ENCODE measurements at places on chromosomes 13 and 19.

- DNase-seq = no peak
These were observed 27.1 kb upstream of the MTUS2 start for GRCh38 chr13:28792992-28793391.

DNA sequence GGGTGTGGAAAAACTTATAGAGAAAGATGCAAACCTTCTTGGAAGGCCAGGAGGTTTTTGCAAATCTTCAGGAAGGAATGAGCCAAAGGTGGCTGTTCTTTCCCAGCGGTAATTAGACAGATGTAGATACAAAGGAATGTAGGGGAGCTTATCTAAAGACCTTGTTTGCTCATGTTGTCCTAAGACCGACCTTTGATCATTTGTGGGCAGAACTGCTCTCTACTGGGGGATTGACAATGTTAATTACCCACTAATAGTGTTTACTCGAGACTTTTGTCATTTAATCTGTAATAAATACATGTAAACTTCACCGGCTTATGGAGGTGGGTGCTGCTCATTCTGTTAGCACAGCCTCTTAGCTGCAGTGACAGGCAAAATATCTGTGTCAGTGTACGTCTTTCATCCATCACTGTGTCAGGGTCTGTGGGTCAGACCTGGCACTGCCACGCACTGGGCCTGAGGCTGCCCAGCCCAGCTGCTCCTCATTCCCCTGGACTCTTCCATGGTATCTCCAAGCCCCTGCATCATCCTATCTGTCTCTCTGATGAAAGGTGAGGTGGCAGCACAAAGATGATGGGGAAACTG is 68.3 kb downstream of the ZNF431 start:
- no peak for DNase-seq

DNA sequence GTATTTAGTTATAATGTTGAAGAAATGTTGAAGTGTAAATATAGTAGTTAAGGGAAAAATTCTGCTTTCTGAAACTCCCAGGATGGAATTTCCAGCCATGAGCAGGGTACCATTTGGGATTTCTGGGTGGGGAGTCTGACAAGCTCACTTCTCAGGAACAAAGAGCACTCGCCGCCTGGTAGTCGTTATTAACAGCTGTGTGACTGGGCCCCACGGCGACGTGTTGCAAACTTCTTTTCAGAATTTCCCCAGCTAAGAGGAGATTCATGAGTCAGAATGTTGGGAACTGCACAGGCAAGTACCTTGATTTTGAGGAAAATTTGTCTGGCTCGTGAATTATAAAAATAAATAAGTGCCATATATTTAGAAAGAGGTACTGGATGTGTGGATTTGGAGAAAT is 103.7 kb downstream of the LACC1 start:
- DNase-seq = no peak

DNA sequence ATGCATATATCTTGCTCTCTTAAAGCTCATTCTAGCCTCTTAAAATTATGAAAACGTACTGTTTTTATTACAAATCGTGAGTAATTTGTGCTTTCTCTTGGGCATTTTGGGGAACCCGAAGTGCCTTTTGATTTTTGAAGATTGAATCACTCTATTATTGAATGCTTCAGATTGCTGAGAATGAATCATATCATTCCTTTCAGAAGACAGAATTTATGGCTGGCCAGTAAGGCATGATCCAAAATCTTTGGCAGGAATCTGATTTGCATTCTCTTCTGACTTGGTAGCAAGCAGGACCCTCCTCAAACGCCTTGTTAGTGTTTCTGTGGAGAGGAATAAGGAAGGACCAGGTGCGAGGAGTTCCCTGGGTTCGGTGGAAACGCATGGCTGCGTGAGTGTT is 49.5 kb downstream of the STARD13 start:
- DNase-seq = no peak

GRCh38 chr13:78742659-78743058 is 83.7 kb upstream of the OBI1 start:
- no peak for DNase-seq

- DNase-seq = no peak
These were observed 121.8 kb downstream of the STOML3 start for GRCh38 chr13:38868870-38869269.

GRCh38 chr19:11551603-11552235 is 7.3 kb downstream of the ELOF1 start:
- no peak for DNase-seq

- no peak for DNase-seq
These were observed 43.0 kb downstream of the IFT88 start for GRCh38 chr13:20610006-20610405.

- DNase-seq = no peak
These were observed 33.4 kb downstream of the DNAJC3 start for GRCh38 chr13:95710313-95710712.

DNA sequence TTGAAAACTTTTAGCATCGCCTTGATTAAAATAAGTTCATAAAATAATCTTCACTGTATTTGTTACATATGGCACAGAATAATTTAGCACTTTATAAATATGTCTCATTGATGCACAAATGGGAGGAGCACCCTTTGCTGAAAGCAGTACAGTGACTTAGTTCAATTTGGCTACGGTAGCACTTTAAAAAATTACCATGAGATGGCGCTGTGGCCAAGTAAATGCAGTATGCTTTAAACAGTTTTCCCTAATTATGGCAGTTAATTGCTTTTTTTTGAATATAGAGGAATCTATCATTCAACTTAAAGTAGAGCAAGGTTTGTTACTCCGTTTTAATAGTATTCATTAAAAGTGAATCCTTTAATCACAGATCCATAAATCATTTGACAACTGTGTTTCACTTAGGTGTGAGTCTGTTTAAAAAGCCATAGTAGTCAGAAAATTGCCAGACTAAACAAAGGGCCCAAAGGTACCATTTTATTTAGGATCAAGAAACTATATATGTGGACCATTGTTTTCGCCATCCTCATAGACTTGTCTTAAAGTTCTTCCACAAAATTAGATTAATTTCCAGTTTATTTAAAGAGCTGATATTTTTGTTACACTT is 34.7 kb upstream of the ESD start:
- DNase-seq = peak; percentile 5

DNA sequence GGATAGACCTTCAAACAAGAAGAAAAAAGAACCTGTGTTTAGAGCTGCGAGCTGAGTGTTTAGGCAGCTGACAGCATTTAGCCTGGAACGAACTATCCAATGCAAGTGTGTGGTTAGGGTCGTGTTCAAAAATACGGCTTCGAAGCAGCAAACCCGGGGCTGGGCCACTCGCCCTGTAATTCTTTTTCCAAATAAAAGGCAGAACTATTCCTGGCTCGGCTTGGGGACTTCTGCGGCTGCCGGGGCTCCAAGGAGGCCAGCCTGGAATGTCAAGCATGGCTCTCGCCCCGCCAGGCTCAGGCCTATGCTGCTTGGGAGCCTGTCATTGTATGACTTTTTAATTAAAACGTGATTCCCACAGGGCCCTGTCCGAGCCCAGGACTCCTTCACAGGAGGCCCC is 51.7 kb upstream of the KLF2 start:
- DNase-seq = no peak

DNA sequence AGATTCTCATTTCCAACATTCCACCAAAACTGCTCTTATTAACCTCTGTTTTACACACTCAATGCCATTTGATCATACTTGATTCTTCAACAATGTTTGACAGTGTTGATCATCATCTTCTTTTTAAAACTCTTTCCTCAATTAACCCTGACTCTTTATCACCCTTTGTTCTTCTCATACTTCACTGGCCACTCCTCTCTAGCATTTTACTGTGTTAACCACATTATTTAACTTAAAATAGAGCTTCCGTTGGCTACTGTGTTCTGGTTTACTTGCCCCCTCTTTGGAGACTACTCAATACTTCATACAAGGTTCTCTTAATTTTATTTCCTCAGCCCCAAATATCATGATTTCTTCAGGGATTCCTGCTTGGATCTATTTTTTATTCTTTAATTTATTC is 121.1 kb upstream of the SPRY2 start:
- no peak for DNase-seq

GRCh38 chr13:59641261-59641660 is 522.5 kb downstream of the DIAPH3 start:
- DNase-seq = no peak

All from A549 (cell line).